ENCODE measurements at places on chromosomes 4 and X.

DNA sequence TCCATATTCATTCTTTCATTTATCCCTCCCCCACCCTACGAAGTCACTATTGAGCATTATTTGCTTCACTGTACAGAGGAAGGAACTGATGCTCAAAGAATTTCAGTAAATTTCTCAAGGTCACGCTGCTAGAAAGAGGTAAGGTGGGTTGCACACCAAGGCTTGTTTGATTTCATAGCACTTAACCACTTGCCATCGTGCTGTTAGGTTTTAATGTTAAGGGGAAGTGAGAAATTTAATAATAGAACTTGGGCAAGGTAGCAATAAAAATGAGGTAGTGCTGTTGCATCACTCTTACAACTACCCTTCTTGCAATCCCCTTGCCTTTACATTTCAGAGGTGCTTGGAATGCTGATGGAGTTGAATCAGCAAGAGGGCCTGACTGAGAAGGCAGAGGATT, 343.1 kb downstream of the MID1IP1 start:
- no peak for DNase-seq

DNA sequence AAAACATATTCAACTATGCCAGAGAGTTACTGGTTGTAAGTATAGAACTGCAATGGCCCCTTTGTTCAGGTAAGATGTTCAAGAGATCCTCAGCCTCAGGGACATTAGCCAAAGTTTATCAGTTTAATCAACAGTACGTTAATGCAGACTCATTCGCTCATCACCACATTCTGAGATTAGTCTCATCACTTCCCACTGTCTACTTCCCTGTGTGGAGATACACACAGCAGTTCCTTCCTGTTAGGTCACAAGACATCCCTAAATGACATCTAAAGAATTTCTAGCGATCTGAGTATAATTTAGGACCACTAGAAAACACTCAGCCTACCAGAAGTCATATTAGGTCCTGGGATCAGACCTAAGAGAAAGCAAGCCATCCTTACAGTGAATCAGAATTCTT, 10.4 kb downstream of the SLC10A7 start:
- no peak for DNase-seq

GRCh38 chrX:41096339-41096955, 11.2 kb downstream of the USP9X start:
- DNase-seq = no peak

GRCh38 chr4:54548098-54548620, 109.6 kb upstream of the KIT start:
- DNase-seq = peak; percentile 5

- DNase-seq = no peak
Observed at GRCh38 chr4:118326585-118326984, 26.2 kb downstream of the PRSS12 start.

GRCh38 chr4:39635023-39635422, 3.6 kb downstream of the SMIM14 start:
- no peak for DNase-seq

GRCh38 chr4:21512353-21512752, 436.2 kb downstream of the KCNIP4 start:
- DNase-seq = no peak

GRCh38 chrX:153897899-153898298, 6.6 kb upstream of the AVPR2 start:
- no peak for DNase-seq

GRCh38 chr4:69060651-69061308, 35.5 kb upstream of the UGT2B7 start:
- no peak for DNase-seq
